ENCODE measurements at places on chromosomes 3 and 15.

GRCh38 chr15:25909325-25909724 lies 46.2 kb upstream of the ATP10A start:
- no peak for DNase-seq

DNA sequence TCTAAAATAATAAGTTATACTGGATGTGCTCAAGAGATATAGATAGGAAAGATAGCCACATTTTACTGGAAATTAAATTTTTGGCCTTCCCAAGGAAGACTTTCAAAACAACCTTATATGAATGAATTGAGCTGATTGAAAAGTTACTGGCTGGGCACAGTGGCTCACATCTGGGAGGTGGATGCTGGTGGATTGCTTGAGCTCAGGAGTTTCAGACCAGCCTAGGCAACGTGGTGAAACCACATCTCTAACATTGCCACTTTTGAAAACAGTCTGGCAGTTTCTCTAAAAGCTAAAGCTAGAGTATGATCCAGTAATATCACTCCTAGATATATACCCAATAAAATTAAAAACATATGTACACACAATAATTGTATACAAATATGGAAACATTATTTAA lies 231.4 kb upstream of the POU1F1 start:
- no peak for DNase-seq

GRCh38 chr3:5264093-5264600 lies 76.6 kb downstream of the EDEM1 start:
- no peak for DNase-seq

DNA sequence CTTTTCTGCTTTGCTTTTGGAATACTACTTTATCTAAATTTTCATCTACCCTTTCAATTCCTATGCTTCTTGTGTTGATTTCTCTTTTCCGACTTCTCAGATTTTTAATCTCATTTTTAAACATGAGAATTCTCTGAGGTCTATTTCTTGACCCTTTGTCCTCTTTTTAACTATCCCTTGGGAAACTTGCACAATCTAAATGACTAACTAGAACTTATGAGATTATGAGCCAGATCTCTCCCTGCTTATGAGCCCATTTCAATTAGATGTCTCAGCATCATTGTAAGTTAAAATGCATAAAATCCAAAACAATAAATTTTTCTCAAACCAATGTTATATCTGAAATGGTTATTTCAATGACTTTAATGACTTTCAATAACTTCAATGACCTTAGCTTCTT lies 296.9 kb upstream of the AGTR1 start:
- DNase-seq = no peak

- DNase-seq = no peak
These were observed 549.6 kb upstream of the CCDC54 start for GRCh38 chr3:106827515-106828213.

- DNase-seq = no peak
These were observed 3.6 kb downstream of the SIAH2 start for GRCh38 chr3:150759319-150759718.
